ENCODE measurements at places on chromosomes 5 and 9.

GRCh38 chr5:1521671-1522600, 1.8 kb downstream of the LPCAT1 start:
- no peaks in the 10 kb centered on the region for H3K27me3 ChIP-seq
- peaks cover 6% of the 10 kb centered on the region for H3K4me1 ChIP-seq
- peaks cover 30% of the 10 kb centered on the region for H3K36me3 ChIP-seq
- H3K4me3 ChIP-seq, result peak overlapping the region; percentile 77
- peak; percentile 71 for DNase-seq

DNA sequence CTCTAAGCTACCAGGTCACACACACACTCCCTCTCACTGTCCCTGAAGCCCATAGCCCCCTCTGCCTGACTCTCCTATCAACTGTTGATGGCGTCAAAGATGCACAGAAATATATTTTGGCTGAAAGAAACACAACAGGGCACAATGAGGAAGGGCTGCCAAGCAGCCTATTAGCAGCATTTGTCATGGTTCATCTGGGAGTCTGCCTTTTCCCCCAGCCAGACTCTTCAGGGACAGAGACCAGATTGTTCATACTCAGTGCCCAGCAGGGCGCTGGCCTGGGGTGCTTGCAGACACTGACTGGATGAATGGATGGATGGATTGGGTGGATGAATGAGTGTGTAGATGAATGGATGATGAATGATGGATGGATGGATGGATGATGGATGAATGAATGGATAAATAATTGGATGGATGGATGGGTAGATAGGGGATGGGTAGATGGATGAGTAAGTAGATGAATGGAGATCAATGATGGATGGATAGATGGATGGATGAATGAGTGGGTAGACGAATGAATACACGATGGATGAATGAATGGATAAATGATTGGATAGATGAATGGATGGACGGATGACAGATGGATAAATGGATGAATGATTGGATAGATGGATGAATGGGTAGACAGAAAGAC, 90.5 kb downstream of the ADAMTS2 start:
- H3K36me3 ChIP-seq, result no peaks in the 10 kb centered on the region
- no peak for DNase-seq
- H3K4me1 ChIP-seq, result no peaks in the 10 kb centered on the region

GRCh38 chr5:159209438-159210209, at the start of gene RNF145:
Gene RNF145 (minus strand): TSS chr5:159209553. CDS start chr5:159203617, 5,936 bp downstream.
- no peaks in the 10 kb centered on the region for H3K36me3 ChIP-seq
- H3K27me3 ChIP-seq, result no peaks in the 10 kb centered on the region
- peak within 1 kb of the TSS; percentile 90 for H3K27ac ChIP-seq
- peak; percentile 87 for DNase-seq
- peak within 1 kb of the TSS; percentile 98 for H3K4me3 ChIP-seq

DNA sequence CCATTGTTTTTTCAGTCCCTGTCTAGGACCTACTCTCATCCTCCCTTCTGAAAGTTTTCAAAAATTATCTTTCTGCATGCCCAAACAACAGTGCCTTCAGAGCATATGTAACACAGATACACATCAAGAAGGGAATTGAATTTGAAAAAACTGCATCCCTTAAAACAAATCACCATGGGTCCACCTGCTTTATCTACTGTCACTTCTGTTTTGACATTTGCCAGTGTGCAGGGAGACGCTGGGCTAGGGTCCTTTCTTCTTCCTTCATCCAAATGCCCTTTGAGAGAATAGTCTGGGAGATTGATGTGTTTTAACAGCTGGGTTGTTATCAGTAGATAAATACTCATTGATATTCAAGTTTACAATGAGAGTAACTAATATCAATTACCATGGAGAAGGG, 1630.1 kb downstream of the MAT2B start:
- DNase-seq, result no peak
- peak overlapping the region; percentile 5 for H3K27ac ChIP-seq
- H3K4me1 ChIP-seq, result peaks cover 12% of the 10 kb centered on the region
- H3K36me3 ChIP-seq, result no peaks in the 10 kb centered on the region

- no peak for DNase-seq
- no peaks in the 10 kb centered on the region for H3K27me3 ChIP-seq
- no peaks in the 10 kb centered on the region for H3K4me1 ChIP-seq
- H3K27ac ChIP-seq, result no peak overlapping the region
- H3K36me3 ChIP-seq, result no peaks in the 10 kb centered on the region
- H3K4me3 ChIP-seq, result no peak overlapping the region
These were observed 2.1 kb upstream of the IFT74 start for GRCh38 chr9:26954050-26954508.

DNA sequence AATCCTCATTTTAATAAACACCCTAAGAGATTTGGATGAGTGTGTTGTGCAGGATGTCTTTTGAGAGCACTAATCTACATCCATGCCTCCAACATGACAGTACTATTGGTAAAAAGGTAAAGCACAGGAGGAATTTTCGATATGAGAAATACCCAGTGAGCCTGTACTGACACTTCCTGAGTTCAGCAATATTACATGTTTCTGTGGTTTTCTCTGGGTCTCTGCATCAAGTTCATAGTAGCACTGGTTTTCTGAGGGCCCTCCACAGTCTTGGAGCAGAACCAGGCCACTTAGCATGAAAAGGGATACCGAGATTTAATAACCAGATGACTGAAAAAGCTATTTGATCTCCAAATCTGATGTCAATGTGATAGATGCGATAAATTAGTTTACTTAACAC, 524.1 kb downstream of the TMEM38B start:
- no peaks in the 10 kb centered on the region for H3K36me3 ChIP-seq
- no peak overlapping the region for H3K27ac ChIP-seq
- DNase-seq, result no peak
- H3K27me3 ChIP-seq, result no peaks in the 10 kb centered on the region
- H3K4me3 ChIP-seq, result no peak overlapping the region

GRCh38 chr9:34106110-34106509, 20.4 kb downstream of the DCAF12 start:
- H3K27me3 ChIP-seq, result no peaks in the 10 kb centered on the region
- no peak overlapping the region for H3K4me3 ChIP-seq
- H3K27ac ChIP-seq, result no peak overlapping the region

GRCh38 chr9:68749579-68750159, 44.6 kb downstream of the PIP5K1B start:
- H3K4me1 ChIP-seq, result peaks cover 4% of the 10 kb centered on the region
- H3K27me3 ChIP-seq, result no peaks in the 10 kb centered on the region
- H3K27ac ChIP-seq, result no peak overlapping the region
- H3K4me3 ChIP-seq, result no peak overlapping the region
- no peak for DNase-seq

GRCh38 chr5:322942-323879, 1.7 kb downstream of the AHRR start:
- H3K36me3 ChIP-seq, result no peaks in the 10 kb centered on the region
- peaks cover 56% of the 10 kb centered on the region for H3K27me3 ChIP-seq
- H3K4me3 ChIP-seq, result no peak overlapping the region
- H3K27ac ChIP-seq, result no peak overlapping the region
- DNase-seq, result peak; percentile 73
- H3K4me1 ChIP-seq, result no peaks in the 10 kb centered on the region

DNA sequence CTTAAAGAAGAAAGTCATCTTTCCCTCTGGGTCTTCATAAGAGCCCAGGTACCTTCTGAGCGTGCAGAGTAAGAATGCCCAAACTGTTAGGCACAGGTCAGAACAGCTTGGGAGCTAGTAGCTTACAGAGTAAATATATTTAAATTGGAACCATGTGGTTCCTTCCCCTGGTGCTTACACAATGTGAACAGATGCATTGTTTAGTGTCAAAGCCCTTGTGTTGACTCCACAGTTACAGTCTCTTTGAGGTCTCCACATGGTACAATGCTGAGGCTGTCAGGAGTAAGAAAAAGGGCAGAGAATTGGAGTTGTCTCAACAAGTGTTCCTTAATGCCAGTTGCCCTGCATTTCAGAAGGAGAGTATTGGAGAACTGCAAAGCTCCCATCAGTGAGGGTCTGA, 188.5 kb downstream of the PAPPA start:
- H3K36me3 ChIP-seq, result no peaks in the 10 kb centered on the region
- peaks cover 4% of the 10 kb centered on the region for H3K4me1 ChIP-seq
- H3K4me3 ChIP-seq, result no peak overlapping the region
- H3K27me3 ChIP-seq, result peaks cover 17% of the 10 kb centered on the region
- DNase-seq, result no peak

DNA sequence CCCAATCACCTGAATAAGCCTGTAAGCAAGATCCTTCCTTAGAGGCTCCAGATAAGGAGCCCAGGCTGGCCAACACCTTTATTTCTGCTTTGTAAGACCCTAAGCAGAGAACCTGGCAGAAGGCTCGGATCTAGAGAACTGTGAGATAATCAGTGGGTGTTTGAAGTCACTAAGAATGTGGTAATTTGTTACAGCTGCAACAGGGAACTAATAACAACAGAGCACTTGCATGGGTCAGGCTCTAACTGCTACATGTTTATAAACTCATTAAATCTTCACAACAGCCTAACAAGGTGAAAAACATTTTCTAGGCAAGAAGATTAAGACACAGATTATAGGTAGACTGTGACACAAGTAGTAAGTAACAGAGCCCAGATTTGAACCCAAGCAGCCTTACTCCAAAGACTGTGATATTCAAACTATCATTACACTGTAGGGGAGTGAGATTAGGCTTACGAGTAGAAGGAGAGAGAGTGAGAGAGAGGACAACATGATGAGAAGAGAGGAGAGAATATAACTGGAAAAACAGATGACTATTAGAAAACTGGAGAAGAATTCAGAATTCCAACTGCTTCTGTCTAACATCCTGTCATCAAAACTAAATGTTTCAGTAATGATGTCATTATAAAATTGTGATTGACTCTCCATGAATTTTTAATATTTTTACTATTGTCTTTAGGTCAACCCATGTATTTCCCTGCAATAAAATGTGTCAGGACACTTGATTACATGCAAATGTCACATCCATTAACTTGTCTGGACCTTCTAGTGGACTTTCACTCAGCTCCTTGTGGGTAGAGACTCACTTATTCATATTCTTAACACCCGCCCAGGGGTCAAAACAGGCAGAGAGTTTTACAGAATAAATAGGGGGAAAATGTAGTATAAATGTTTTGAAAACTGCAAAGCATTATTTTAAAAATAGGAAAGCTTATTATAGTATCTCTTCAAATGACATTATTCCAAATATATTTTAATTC, 290.9 kb upstream of the RGMB start:
- DNase-seq, result peak; percentile 52
- H3K4me1 ChIP-seq, result peaks cover 22% of the 10 kb centered on the region
- no peak overlapping the region for H3K4me3 ChIP-seq
- H3K36me3 ChIP-seq, result peaks cover 3% of the 10 kb centered on the region

- no peak overlapping the region for H3K27ac ChIP-seq
- no peaks in the 10 kb centered on the region for H3K36me3 ChIP-seq
- no peaks in the 10 kb centered on the region for H3K4me1 ChIP-seq
- H3K4me3 ChIP-seq, result no peak overlapping the region
These were observed 36.5 kb downstream of the SYK start for GRCh38 chr9:90838098-90838497.
